ENCODE measurements at places on chromosomes 2 and 18. TPM values are rescaled to one million over a fixed set of nuclear protein-coding genes. Genes with fewer than 3 reads are reported as not detected.

GRCh38 chr2:23502096-23502495, 117.1 kb downstream of the KLHL29 start:
- DNase-seq = no peak
- H3K4me3 ChIP-seq = no peak overlapping the region
- H3K36me3 ChIP-seq = no peaks in the 10 kb centered on the region
- H3K27ac ChIP-seq = no peak overlapping the region

GRCh38 chr2:231672617-231673347, 35.5 kb upstream of the PTMA start:
- peaks cover 47% of the 10 kb centered on the region for H3K4me1 ChIP-seq
- H3K27me3 ChIP-seq = no peaks in the 10 kb centered on the region
- H3K36me3 ChIP-seq = no peaks in the 10 kb centered on the region
- H3K27ac ChIP-seq = peak overlapping the region; percentile 88
- DNase-seq = peak; percentile 93
- H3K4me3 ChIP-seq = peak overlapping the region; percentile 26

GRCh38 chr18:22489704-22490103, 72.0 kb upstream of the CTAGE1 start:
- no peak for DNase-seq
- H3K27ac ChIP-seq = no peak overlapping the region
- H3K27me3 ChIP-seq = no peaks in the 10 kb centered on the region
- H3K4me1 ChIP-seq = no peaks in the 10 kb centered on the region
- no peak overlapping the region for H3K4me3 ChIP-seq

DNA sequence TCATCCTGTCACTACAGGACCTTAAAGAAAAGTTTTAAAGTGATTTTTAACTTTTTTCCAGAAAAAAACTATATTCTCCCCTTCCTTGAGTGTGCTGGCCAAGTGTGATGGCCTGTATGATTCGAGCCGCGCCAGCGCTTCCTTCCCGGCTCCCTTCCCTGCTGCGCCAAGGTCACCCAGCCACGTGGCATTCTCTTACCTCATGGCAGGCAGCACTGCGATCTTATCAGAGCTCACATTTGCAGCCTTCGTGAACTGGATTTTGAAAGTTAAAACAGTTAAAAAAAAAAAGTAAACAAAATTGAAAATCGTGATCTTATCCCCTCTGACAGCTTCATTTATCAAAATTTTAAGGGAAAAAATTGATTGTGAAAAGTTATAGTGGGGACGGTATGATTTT, 279.8 kb downstream of the PTGR3 start:
- no peaks in the 10 kb centered on the region for H3K27me3 ChIP-seq
- H3K36me3 ChIP-seq = no peaks in the 10 kb centered on the region
- H3K4me1 ChIP-seq = no peaks in the 10 kb centered on the region
- peak; percentile 78 for DNase-seq
- no peak overlapping the region for H3K4me3 ChIP-seq

DNA sequence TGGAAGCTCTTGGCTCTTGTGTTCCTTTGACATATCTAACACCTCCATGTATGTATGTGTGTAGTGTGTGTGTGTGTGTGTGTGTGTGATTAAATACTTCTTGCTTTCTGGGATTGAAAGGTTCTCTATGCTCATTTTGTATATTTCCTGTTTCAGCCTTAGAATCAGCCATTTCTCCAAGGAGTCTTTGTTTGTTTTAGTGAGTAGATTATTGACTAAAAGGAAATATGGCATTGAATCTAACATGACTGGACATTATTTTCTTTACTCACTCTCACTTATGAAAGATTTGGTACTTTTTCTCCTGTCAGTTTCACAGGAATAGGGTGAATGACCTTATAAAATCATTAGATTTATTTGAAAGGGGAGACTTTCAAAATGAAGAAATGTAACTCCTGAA, 413.8 kb upstream of the SLC14A2 start:
- no peaks in the 10 kb centered on the region for H3K27me3 ChIP-seq
- no peaks in the 10 kb centered on the region for H3K36me3 ChIP-seq
- no peak for DNase-seq
- no peak overlapping the region for H3K4me3 ChIP-seq
- H3K27ac ChIP-seq = no peak overlapping the region

GRCh38 chr2:69305712-69306392, 81.2 kb downstream of the GFPT1 start:
- H3K27ac ChIP-seq = peak overlapping the region; percentile 69
- H3K4me1 ChIP-seq = peaks cover 29% of the 10 kb centered on the region
- no peak for DNase-seq
- peak overlapping the region; percentile 78 for H3K4me3 ChIP-seq
- no peaks in the 10 kb centered on the region for H3K27me3 ChIP-seq

DNA sequence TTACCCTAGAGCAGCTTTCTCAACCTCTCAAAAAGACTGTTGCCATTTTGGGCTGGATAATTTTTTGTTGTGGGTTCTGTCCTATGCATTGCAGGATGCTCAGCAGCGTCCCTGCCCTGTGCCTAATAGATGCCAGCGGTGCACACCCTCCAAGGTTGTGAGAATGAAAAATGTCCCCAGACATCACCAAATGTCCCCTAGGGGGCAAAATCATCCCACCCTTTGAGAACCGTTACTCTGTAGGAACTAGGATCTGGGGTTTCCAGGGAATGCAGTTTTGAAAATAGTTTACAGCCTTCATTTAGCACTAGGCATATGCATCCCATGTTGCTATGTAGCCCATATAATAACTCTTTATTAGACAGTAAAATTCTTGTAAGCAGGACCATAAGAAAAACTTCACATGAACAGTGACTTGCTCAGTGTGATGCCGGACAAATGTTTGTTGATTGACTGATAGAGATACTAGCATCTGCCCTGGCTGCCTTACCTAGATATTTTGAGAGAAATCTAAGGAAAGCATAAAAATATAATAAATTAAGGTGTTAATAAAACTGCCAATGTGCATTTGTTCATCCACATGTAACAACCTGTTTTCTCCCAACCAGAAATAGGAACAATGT, 79.2 kb upstream of the EPC2 start:
- no peaks in the 10 kb centered on the region for H3K27me3 ChIP-seq
- H3K4me3 ChIP-seq = no peak overlapping the region
- no peaks in the 10 kb centered on the region for H3K36me3 ChIP-seq
- H3K27ac ChIP-seq = no peak overlapping the region

DNA sequence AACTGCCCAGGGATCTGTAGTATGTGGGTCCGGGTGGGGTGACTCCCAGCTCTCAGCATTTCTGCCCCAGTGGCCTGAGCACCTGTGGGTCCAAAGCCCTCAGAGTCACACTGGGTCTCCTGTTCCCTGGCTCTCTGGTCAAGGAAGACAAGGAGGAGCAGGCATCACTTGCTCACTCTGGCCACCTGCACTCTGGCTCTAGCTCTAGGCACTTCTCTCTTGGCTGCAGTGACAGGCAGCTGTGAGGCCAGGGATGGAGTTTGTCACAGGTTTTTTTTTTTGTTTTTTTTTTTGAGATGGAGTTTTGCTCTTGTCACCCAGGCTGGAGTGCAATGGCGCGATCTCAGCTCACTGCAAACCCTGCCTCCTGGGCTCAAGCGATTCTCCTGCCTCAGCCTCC, 84.6 kb downstream of the HS1BP3 start:
- no peaks in the 10 kb centered on the region for H3K36me3 ChIP-seq
- H3K4me3 ChIP-seq = no peak overlapping the region
- H3K27me3 ChIP-seq = no peaks in the 10 kb centered on the region
- no peaks in the 10 kb centered on the region for H3K4me1 ChIP-seq
- DNase-seq = no peak

DNA sequence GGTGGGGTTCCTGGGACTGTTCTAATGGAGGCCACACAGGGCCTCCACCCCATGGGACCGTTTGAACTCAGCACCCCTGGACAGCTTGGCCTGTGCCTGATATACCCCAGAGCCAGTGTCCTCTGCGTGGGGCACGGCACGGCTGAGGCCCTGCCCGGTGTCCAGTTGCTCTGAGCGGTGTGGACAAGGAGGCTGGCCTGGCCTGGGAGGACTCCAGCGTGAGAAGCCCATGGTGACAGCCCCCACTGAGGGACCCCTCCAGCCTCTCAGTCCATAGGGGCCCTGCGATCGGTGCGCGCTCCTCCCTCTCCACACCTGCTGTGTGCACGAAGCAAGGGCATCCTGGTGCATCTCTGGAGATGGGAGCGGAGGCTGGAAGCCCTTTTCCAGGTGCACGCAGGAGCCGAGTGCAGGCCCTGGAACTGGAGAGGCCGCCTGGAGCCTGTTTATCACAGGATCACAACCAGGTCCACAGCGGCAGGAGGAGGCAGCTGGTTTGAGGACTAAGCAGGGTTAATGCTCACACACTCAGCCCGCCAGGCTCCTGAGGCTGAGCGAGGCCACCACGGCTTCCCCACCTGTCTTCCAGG, 120.2 kb downstream of the PTGR3 start:
- no peaks in the 10 kb centered on the region for H3K36me3 ChIP-seq
- no peaks in the 10 kb centered on the region for H3K27me3 ChIP-seq
- H3K4me3 ChIP-seq = no peak overlapping the region
- no peak overlapping the region for H3K27ac ChIP-seq

- H3K27me3 ChIP-seq = no peaks in the 10 kb centered on the region
- H3K4me3 ChIP-seq = no peak overlapping the region
- H3K27ac ChIP-seq = no peak overlapping the region
- DNase-seq = peak; percentile 51
- H3K4me1 ChIP-seq = peaks cover 14% of the 10 kb centered on the region
Measured at GRCh38 chr18:48957136-48957535, 6.4 kb upstream of the SMAD7 start.

GRCh38 chr18:57813245-57813644, 10.1 kb upstream of the ATP8B1 start:
- H3K4me1 ChIP-seq = no peaks in the 10 kb centered on the region
- no peak overlapping the region for H3K27ac ChIP-seq
- no peaks in the 10 kb centered on the region for H3K36me3 ChIP-seq
- H3K4me3 ChIP-seq = no peak overlapping the region

DNA sequence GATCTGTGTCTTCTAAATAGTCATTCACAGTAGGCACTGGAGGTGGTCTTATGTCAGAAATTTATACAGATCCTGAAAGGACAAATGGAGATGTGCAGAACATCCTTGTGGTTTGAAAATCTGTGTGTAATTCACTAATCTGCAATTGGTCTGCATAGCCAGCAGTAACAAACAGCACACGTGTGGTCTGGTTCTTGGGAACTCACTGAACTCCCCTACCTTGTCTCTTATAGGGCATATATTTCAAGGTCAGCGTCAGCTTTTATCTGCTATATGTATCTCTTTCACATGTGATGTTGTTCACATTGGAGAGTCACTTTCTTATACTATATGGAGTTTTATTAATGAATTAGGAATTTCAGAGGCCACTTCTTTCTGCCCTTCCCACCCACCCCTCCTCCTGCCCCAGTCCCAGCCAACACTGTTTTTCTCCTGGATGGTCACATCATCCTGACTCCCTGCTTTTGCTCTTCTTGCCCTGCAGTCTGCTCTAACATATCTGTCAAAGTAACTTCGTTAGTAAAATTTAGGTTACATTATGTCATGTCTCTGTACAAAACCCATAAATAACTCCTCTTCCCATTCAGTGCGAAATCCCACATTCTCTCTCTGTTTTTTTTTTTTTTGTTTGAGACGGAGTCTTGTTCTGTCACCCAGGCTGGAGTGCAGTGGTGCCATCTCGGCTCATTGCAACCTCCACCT, 35.4 kb upstream of the CABYR start:
- no peaks in the 10 kb centered on the region for H3K36me3 ChIP-seq
- DNase-seq = no peak
- H3K27me3 ChIP-seq = no peaks in the 10 kb centered on the region
- H3K4me1 ChIP-seq = no peaks in the 10 kb centered on the region
- no peak overlapping the region for H3K4me3 ChIP-seq
- no peak overlapping the region for H3K27ac ChIP-seq

GRCh38 chr2:203510941-203511305, 24.2 kb downstream of the RAPH1 start:
- no peak overlapping the region for H3K27ac ChIP-seq
- no peaks in the 10 kb centered on the region for H3K4me1 ChIP-seq
- H3K27me3 ChIP-seq = no peaks in the 10 kb centered on the region
- DNase-seq = no peak
- H3K4me3 ChIP-seq = no peak overlapping the region

- H3K27me3 ChIP-seq = no peaks in the 10 kb centered on the region
- no peaks in the 10 kb centered on the region for H3K4me1 ChIP-seq
- H3K4me3 ChIP-seq = no peak overlapping the region
- no peak for DNase-seq
- H3K36me3 ChIP-seq = no peaks in the 10 kb centered on the region
Measured at GRCh38 chr2:206345606-206346005, 71.1 kb downstream of the ZDBF2 start.

DNA sequence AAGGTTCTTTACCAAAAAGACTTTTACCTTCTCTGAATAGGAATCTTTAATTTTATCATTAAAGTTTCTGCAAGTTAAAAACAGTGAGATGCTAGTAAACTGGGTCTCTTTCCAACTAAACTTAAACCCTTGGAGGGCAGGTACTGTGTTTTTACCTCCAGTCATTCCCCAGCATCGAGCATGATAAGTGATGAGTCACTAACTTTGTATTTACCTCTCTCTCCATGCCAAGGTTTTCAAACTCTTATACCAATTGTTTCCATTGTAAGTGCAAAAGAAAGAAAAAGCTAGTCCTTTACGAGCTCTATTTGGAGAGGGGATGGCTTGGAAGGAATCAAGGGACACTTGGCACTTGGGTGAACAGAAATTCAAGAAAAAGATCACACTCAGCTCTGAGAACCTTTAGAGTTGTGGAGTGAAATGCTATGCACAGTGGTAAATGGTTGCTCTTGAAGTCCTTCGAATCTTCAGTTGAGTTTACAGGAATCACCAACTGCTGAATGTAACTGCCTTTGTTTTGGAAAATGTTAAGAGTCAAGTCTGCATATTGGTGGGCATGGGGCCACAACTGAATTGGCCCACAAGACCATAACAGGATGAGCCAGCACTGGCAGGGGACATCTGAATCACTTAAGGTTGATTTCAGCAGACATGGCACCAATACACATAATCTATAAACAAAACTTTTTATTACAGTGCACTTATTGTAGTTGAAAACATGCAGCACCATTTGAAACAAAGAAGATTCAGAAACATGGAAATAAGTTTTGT, 8.3 kb upstream of the RBM43 start:
- no peak for DNase-seq
- H3K27ac ChIP-seq = no peak overlapping the region
- H3K27me3 ChIP-seq = no peaks in the 10 kb centered on the region
- peaks cover 50% of the 10 kb centered on the region for H3K36me3 ChIP-seq

DNA sequence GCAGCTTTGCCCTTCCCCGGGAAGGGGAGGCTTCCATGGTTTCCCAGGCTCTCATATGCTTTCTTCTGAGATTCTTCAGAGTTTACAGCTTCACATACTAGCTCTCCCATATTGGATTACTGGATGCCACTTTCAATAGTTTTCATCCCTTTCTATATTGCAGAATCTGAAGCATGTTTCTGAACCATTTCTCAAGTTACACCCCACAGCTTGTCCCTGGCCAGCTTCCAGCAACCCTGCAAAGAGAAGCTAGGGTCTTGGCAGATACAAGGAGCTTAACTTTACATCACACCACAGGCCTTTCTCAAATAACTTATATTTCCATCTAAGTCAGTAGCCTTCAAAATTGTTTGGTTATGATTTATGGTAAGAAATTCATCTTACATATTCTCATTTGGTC, 39.6 kb downstream of the LHCGR start:
- DNase-seq = no peak
- no peak overlapping the region for H3K27ac ChIP-seq
- H3K4me3 ChIP-seq = no peak overlapping the region
- H3K36me3 ChIP-seq = no peaks in the 10 kb centered on the region
- no peaks in the 10 kb centered on the region for H3K4me1 ChIP-seq

- H3K4me3 ChIP-seq = no peak overlapping the region
- H3K4me1 ChIP-seq = no peaks in the 10 kb centered on the region
- H3K36me3 ChIP-seq = no peaks in the 10 kb centered on the region
- DNase-seq = no peak
Measured at GRCh38 chr2:81598453-81598852, 1293.9 kb upstream of the LRRTM1 start.

Gene PIEZO2
- 0.61 TPM for polyA plus RNA-seq

Gene PAIP2B
- 1.3 TPM for polyA plus RNA-seq

Gene ASIC4
- polyA plus RNA-seq = 0.04 TPM

Gene CENPA
- polyA plus RNA-seq = 5.5 TPM

Measured in spleen (tissue), 13 donors.